NCI-H2227 treated with DMSO at 0.1 percent for 48 hours (cell line): ENCODE measurements at places on chromosomes 4 and X.

DNA sequence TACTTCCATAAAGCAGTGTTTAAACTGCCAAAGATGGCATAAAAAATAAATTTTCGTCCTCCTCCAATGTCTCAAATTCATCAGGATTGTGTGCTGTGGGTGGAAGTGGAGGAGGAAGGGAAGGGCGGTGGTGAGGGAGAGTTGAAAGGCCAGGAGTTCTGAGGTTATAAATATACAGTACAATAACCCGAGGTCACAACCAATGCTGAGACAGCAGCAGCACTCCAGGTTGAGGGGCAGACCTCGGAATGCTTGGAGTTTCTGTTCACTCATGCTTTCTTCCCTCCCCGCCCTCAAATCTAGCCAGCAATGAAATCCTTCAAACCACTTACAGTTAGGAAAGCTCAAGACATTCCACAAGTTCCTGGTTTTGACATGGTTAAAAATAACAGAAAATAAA is 134.0 kb upstream of the SMAD1 start:
- no peak for DNase-seq

- DNase-seq = no peak
Observed at GRCh38 chrX:18575744-18576143, 96.2 kb downstream of the RS1 start.

GRCh38 chr4:31791666-31792065 is 1071.5 kb downstream of the PCDH7 start:
- no peak for DNase-seq

DNA sequence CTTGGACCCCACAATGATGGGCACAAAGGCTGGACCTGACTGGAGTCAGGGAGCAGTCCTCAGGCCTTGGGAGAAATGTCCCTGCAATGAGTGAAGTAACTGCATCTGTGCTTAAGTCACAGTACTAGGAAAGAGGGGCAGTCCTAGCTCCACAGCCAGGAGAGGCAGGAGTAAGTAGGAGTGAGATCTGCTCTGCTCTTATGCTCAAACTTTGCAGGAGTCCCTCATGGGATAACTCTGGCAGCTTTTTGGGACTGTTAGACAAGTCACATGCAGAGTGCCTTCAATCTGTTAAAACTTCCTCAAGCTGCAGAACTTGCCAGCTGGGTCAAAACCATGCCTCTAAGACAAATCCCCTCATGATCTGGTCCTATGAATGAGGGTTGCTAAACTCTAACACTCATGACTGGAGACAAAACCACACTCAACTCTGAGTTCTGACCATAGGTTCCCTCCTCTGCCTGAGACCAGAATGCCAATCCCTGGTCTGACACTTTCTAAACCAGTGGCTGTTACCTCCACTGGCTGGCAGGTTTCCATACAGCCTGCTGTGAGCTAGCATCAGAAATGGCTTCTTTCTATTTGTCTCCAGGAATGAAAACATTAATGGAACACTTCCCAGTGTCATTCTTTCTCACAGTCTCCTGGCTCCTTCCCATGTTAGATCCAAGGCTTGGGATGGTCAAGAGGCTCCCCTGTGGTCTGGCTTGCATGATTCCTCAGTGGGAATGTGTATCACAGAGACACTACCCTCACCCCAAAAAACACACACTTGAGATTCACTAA is 819.3 kb downstream of the PCDH7 start:
- DNase-seq = no peak

GRCh38 chr4:762211-763190 is 56.9 kb downstream of the PCGF3 start:
- DNase-seq = no peak
